ENCODE measurements at places on chromosomes 7 and 10.

GRCh38 chr10:86944471-86944870 lies 12.9 kb downstream of the MMRN2 start:
- DNase-seq, result no peak

- no peak for DNase-seq
Observed at GRCh38 chr7:41292487-41292886, 410.4 kb downstream of the INHBA start.

GRCh38 chr10:13776861-13777311 lies 190.1 kb downstream of the PRPF18 start:
- DNase-seq, result no peak

DNA sequence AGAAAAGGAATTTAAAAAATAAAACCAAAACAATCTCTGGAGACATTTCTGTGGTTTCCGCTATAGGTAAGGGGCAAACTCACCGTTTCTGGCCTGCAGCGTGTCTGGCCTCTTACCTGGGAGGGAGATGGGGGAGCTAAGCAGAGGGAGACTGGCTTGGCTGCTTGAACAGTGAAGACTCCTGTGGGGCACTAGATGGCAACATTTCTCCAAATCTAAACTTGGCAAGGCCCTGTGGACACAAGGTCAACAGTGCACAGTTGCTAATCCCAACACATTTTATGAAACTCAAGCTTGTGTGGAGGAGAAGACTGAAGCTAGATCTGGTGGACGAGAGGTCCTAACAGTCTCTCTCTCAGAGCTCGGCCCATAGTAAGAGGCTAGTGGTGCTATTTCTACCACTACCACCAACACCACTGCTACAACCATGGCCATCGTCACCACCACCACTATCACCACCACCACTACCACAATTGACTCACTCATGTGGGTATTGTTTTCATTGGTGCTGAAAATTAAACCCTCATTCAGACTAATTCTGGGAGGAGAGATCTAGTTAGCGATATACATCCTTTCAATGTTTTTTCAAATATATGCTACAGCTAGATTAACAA lies 28.4 kb upstream of the CDHR3 start:
- DNase-seq, result no peak

DNA sequence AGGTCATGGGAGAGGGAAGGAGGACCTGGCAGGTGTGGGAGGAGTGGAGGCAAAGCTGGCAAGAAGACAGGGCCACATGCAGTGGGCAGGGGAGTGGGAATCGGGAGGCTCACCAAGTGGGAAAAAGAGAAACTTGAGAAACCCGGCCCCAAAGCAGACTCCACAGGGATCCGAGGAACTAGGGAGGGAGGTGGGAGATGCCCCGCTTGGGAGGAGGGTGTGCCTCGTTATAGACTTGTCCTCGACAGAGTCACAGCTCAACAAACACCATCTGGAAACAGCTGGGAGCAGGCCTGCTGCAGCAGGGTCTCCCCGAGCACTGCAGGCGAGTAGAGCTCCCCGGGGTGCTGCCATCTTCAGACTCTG lies 54.8 kb downstream of the MKI67 start:
- no peak for DNase-seq

GRCh38 chr7:69837387-69838068 lies 239.3 kb downstream of the AUTS2 start:
- DNase-seq, result no peak

- no peak for DNase-seq
Observed at GRCh38 chr7:84232646-84233045, 38.1 kb upstream of the SEMA3A start.

GRCh38 chr7:83937930-83938329 lies 256.7 kb downstream of the SEMA3A start:
- DNase-seq, result no peak

DNA sequence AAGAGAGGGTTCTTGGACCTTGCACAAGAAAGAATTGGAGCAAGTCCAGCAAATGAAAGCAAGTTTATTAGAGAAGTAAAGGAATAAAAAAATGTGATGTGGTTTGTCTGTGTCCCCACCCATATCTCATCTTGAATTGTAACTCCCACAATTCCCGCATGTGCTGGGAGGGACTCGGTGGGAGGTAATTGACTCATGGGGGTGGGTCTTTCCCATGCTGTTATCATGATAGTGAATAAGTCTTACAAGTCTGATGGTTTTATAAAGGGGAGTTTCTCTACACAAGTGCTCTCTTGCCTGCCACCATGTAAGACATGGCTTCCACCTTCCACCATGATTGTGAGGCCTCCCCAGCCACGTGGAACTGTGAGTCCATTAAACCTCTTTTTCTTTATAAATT lies 39.2 kb upstream of the FZD9 start:
- no peak for DNase-seq

- no peak for DNase-seq
Observed at GRCh38 chr10:85900061-85900460, 466.5 kb downstream of the GRID1 start.

DNA sequence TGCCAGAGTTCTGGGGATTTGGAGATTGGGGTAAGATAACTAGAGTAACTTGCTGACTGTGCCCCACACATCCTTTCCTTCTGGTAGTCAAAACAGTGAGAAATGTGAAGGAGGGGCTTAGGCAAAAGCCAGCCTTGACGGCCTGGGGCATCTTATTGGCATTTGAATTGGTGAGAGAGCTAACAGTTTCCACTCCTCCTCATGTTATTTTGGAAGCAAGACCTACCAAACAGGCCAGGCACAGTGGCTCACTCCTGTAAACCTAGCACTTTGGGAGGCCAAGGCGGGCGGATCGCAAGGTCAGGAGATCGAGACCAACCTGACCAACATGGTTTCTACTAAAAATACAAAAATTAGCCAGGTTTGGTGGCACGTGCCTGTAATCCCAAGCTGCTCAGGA lies 596.6 kb downstream of the GRM8 start:
- no peak for DNase-seq

- DNase-seq, result no peak
Observed at GRCh38 chr10:48404646-48405045, 98.2 kb downstream of the MAPK8 start.

- DNase-seq, result no peak
Observed at GRCh38 chr10:96767611-96768010, 47.3 kb upstream of the PIK3AP1 start.

DNA sequence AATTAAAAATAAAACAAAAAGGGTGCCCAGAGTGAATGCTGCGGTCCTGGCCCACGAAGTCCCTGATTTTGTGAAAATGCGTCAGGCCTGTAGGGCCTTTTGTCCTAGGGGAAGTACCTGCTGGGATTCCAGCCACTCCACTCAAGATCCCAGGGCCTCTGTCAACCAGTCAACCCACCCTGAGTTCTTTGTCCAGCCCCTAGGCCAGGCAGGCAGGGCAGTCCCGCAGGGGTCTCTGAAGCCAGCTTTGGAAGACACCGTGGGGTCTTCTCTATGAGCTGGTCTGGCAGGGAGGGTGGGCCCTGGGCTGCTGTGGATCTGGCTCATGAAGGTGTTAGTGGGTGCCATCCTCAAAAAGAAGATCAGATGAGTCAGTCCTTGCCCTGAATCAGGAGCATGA lies 452.5 kb upstream of the MKI67 start:
- no peak for DNase-seq

DNA sequence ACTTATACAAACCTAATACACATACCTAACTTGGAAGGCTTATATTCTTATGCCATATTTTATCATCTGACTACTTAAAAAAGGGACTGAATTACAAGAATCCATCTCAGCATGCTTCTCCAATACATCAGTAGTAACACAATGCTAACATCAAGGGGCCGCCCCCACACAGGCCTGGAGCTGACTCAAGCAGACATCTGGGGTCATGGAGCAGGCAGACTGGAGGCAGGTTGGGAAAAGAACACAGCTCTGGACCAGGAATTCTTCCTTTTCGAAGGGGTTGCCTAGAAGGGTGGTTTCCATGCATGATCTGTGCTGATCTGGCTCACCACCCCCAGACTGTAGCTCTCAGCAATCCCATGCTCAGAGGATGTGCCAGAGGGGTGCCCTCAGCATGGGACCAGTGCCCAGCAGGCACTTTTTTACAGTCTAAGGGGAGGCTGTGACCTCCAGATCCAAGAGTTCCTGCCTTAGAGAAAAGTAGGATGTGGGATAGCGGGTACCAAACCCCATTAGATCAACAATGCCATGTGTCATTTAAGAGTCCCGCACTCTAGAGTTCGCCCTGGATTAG lies 26.1 kb upstream of the DUSP5 start:
- no peak for DNase-seq

DNA sequence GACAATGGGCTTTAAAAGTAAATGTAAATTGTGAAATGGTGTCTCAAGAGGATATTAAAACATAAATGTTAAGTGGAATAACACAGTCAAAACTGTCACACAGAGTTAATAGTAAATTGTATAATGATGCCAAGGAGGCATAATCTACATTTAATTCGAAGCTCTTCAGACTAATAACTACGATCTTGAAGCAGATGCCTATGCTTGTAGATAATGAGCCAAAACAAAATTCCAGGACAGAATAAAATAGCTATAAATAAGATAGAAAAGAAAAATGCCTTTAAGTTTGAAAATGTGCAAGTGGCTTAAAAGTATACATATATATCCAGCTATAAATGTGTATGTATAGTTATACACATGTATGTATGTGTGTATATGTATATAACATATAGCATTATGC lies 17.5 kb downstream of the TWIST1 start:
- no peak for DNase-seq

GRCh38 chr7:107581387-107582013 lies 1.5 kb downstream of the BCAP29 start:
- DNase-seq, result no peak

DNA sequence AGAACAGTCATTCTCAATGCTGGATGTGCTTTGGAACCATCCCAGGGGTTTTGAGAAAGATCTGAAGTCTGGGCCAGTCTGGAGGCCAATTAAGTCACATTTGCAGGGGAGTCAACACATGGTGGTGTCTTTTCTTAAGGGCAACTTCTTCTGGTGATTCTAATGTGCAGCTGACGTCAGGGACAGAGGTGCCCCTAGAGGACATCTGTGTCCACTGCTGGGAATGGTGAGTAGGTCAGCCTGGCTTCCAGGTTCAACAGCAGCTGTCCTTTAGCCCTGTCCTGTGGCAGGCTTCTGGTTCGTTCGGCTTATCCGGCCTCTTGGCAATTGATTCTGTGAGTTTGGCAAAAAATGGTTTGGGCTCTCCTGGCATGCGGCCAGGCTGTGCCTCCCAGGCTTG lies 269.7 kb upstream of the HABP2 start:
- no peak for DNase-seq

DNA sequence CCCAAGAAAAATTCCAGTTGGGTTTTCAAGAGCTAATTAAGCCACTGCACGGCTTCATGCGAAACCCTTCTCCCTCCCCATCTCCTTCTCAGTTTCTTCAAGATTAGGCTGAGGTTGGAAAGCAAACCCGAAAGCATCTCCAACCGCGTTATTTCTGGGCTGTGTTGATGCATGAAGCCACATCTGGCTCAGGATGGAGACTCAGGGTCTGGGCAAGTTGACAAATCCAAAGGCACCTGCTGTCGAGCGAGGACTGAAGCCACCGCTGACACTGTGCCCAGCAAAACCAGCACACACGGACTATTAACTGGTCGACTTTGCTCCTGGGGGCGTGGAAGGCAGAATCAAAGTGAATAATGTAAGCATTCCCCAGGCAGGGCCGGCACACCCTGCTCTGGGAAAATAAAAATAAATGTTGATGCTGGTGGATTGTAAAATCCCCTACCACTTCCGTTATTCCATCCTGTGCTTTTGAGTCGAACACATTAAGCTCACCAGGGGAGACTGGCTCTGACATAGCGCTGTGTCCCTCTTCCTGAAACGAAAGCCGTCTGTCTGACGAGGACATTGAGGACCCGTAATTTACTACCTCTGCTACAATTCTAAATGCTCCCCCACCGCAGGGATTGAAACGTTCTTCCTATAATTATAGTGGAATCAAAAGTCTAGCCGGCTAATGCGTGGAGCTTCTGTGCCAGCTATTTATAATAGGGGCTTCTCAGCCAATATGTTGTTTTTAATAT lies 269.8 kb downstream of the ADARB2 start:
- DNase-seq, result no peak

- no peak for DNase-seq
Observed at GRCh38 chr7:158252837-158253669, 334.6 kb downstream of the PTPRN2 start.

GRCh38 chr10:124989526-124989925 lies 47.6 kb downstream of the ZRANB1 start:
- DNase-seq, result no peak

DNA sequence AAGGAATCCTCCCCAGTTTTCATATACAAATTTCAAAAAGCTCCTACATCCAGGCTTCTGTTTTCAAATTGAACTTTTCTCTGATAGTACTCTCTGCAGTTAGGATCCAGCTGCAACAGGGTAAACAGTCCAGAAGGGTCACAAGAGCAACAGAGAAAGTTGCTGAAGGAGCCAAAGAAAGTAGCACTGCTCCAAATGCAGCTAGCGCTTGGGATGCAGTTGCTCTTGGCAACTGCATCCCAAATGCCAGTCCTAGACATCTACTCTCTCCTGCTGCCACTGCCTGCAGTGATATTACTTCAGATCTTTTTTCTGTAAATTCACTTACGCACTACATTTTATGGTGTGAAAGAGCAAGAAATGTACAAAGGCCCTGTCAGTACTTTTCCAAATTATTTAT lies 14.6 kb downstream of the GPR37 start:
- no peak for DNase-seq

GRCh38 chr7:21585070-21585724 lies 42.4 kb downstream of the DNAH11 start:
- no peak for DNase-seq

DNA sequence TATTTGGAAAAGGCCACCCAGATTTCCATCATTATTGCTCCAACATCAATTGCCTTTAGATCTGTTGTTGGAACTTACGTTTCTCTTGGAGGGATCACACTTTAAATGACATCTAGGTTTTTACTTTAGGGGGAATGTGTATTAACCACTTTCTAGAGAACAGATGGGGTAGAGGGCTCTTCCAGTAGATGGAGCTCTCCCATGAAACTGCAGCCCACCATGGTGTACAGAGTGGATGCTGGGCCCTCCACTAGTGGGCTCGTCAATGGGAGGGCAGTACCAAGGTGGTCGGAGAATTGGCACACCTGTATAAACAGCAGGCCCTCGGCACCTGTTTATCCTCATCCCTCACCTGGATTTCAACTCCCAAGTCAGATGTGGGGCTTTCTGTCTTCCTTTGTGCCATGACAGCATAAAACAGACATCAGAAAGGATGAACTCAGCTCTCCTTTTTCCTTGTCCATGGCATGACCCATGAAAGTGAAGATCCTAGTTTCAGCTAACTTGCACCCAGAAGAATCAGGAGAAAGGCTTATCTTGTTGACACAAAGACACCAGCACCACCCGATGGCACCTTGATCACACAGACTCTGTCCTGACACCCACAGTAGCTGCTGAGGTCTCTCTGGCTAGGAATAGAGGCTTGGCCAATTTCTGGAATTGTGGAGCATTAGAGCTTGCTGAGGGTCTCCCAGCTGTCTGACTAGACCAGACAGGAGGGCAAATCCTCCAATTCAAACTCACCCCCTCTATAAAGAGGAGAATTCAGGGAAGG lies 150.5 kb downstream of the CYP26A1 start:
- no peak for DNase-seq

DNA sequence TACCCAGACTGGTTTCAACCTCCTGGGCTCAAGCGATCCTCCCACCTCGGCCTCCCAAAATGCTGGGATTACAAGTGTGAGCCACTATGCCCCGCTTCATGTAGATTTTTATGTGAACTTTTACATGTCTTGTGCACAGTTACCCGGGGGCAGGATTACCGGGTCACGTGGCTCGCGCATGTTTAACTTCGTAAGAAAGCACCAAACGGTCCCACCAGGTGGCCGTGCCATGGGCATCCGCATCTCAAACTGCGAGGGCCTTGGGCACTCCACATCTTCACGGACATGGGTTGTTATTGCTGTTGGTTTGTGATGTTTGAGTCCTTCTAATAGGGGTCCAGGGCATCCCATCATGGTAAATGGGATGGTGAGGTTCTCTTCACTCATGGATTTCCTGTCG lies 636.6 kb upstream of the FOXK1 start:
- DNase-seq, result no peak
